Stimulated activated CD4-positive, alpha-beta T cell treated with anti-CD3 and anti-CD28 coated beads, Interleukin-2, amount 100 ng/mL, for 48 hours (primary cell): ENCODE measurements at places on chromosomes 2 and 18.

- DNase-seq: no peak
These were observed 2.3 kb downstream of the KCNE4 start for GRCh38 chr2:223054193-223054781.

DNA sequence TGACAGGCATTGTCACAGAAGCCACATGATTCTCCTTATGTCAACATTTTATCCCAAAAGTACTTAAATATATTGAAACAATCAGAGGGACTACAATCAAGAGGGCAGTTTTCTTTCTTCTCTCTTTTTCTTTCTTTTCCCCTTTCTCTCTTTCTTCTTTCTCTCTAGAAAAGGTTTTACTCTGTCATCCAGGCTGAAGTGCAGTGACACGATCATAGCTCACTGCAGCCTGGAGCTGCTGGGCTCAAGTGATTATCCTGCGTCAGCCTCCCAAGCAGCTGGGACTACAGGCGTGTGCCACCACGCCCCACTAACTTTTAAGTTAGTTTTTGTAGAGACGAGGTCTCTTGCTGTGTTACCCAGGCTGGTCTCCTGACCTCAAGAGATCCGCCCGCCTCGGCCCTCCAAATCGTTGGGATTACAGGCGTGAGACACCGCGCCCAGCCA lies 1.0 kb upstream of the PRKD3 start:
- no peak for DNase-seq

DNA sequence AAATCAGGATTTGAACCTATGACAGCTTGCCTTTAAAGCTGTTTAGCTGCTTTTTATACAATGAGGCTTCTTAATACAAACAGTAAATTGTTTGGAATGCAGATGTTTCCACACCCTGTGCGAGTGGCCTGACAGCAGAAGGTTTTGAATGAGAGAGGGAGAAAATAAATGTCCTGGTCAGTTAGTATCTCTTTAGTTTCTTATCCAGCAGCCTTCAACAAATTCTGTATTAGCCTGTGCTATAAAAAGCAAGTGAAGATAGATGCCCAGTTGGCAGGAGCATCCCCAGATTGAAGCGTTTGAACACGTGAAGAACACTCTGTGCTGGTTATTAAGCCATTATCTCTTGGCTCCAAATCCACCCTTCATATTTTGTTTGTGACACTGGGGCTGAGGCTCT lies 70.6 kb downstream of the CERS6 start:
- no peak for DNase-seq

- no peak for DNase-seq
These were observed 64.7 kb upstream of the GLI2 start for GRCh38 chr2:120670771-120671480.

GRCh38 chr2:196853301-196854087 lies 44.3 kb upstream of the C2orf66 start:
- no peak for DNase-seq

DNA sequence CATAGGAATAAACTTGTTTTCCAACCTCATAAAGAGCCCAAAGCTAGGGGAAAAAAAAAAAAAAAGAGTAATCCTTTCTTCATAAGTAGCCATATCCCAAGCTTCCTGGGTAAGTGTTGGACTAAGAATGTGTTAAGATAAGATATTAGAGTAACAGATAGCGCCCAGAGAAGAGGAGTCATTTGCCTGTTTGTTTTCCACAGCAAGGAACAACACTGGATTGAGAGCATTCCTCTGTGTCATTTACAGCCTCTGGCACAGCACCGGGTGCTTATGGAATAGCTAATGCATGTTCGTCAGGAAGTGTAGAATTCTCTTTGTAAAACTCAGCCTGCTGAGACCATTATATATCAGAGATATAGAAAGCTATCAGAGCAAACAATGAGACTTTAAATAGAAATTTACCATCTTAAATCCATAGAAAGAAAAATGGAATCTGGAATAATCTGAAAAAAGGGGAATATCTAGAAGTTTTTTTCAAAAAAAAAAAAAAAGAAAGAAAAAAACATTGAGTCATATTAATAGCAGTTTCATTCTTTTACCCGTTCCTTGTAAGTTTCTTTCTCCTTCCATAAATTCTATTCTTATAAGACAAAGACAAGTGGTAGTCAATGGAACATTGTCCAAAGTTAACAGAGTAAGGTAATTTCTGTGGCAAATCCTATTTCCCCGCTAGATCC lies 37.6 kb downstream of the LRP2 start:
- DNase-seq: no peak

- DNase-seq: no peak
These were observed 93.6 kb downstream of the SATB2 start for GRCh38 chr2:199364153-199364552.

DNA sequence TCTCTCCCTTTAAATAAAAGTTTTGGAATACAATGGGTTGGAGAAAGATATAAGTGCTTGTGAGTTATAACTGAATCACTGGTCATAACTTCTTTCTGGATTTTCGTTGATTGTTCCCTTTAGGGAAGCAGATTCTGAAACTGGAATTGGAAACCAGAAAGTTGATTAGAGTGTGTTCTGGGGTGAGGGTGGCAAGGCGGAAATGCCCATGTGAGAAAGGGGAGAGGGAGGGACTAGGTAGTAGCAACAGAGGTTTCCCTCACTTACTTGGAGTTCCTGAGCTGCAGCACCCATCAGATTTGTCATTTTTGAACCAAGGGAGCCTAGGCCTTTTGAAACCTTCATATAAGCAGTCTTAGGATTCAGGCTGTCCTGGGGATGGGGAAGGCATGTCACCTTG lies 453.4 kb downstream of the KCNJ3 start:
- no peak for DNase-seq

GRCh38 chr2:168697668-168698121 lies 104.7 kb upstream of the NOSTRIN start:
- no peak for DNase-seq

- no peak for DNase-seq
These were observed 48.4 kb downstream of the TANK start for GRCh38 chr2:161208527-161209139.
